Activated CD4-positive, CD25-positive, alpha-beta regulatory T cell treated with anti-CD3 and anti-CD28 coated beads, Interleukin-2, amount 50 U/mL, for 72 hours (primary cell): ENCODE measurements at places on chromosomes 2 and 18.

- no peak for DNase-seq
These were observed 57.8 kb upstream of the GPR45 start for GRCh38 chr2:105183555-105184323.

- no peak for DNase-seq
These were observed 68.1 kb upstream of the HAAO start for GRCh38 chr2:42860319-42861094.

DNA sequence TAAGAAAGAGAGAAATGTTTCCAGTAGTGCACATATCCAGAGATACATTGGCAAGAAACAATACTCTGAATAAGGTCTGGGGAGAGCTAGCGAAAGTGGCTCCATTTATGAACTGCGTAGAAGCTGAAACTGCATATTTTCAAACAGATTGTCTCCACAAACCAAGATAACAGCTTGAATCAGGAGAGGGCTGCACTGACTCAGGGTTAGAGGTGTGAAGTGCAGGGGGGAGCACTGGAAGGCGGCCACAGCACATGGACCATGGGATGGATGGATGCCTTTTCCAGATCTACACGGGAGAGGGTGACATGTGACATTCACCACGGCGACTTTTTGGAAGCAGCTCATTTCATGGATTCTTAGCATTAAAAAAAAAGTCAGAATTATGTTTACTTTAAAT, 729.4 kb downstream of the RNF144A start:
- DNase-seq = no peak

- no peak for DNase-seq
These were observed 238.2 kb upstream of the AGAP1 start for GRCh38 chr2:235255693-235256092.
